ENCODE measurements at places on chromosomes 5 and 9. TPM values are rescaled to one million over a fixed set of nuclear protein-coding genes. Genes with fewer than 3 reads are reported as not detected.

BAG1 gene
- polyA plus RNA-seq = 77.3 TPM

SLC36A3 gene
- not detected for polyA plus RNA-seq

INSL4 gene
- not detected for polyA plus RNA-seq

GRCh38 chr5:134555890-134556311, 30.4 kb downstream of the JADE2 start:
- no peak for DNase-seq

DNA sequence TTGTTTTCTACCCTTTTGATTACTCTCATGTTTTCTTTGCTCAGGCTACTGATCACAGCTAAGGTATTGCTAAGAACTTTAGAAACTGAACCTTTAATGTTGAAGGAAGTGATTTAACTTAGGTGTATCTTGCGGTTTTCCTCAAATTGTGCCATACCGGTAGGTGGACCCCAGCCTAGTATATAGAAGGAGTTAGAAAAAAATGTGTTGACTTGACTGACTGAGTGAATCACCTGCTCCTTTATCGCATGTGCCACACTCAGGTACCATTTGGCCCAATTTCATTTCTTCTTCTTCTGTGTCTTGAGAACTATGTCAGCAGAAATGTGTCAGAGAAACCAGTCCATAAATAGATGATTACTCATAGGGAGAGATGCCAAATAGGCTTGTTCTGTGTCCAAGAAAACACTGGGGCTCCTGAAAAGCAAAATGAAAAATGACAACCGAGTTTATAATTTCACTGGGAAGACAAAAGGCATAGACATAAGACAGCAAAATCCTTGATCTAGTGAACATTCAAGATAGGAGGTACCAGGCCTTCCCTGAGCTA, 19.4 kb downstream of the PLPPR1 start:
- no peak for DNase-seq

GRCh38 chr5:133030343-133031005, 4.1 kb upstream of the ZCCHC10 start:
- no peak for DNase-seq

DNA sequence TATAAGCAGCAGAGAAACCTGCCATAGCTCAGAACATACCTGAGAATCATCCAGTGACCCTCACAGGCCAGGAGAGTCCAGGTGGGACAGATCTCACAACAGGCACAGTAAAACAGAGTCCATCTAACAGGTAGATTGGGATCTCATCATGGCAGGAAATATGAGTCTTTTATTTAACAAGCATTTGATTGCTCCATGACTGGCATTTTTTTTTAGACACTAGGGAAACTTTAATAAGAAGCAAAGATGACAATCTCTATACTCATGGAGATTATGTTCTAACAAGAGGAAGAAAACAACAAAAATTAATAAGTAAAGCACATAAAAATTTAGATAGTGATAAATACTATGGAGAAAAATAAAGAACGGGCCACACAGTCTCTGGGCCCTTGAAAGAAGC, 12.5 kb upstream of the PUM3 start:
- no peak for DNase-seq

DNA sequence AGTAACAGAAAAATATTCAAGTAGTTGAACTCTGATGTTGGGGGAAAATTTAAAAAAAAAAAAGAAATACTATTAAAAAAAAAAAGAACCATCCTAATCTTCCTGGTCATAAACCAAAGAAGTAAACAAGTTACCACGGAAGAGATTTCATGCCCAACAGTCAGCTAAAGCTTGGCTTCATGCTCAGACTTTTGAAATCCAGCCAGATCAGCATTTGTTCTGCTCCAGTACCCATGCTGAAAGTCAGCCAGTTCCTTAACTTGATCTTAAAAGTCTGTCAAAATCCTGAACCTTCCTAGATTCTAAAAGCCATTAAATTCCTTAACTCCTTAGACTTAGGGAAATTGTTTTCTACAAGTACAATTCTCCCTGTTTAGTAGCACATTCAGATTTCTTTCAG, 908.7 kb upstream of the CDH9 start:
- DNase-seq = no peak

DNA sequence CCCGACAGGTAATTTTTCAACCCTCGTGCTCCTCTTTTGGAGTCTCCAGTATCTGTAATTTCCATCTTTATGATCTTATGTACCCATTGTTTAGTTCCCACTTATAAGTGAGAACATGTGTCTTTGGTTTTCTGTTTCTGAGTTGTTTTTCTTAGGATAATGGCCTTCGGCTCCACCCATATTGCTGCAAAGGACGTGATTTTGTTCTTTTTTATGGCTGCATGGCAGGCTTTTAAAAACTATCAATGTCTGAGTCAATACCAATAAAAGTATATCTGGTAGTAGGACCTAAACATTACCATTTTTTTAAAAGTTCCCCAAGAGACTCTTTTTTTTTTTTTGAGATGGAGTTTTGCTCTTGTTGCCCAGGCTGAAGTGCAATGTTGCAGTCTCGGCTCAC, 3.9 kb upstream of the SLC26A2 start:
- DNase-seq = no peak

GRCh38 chr5:138035605-138036537, 3.0 kb upstream of the FAM13B start:
- peak; percentile 61 for DNase-seq

DNA sequence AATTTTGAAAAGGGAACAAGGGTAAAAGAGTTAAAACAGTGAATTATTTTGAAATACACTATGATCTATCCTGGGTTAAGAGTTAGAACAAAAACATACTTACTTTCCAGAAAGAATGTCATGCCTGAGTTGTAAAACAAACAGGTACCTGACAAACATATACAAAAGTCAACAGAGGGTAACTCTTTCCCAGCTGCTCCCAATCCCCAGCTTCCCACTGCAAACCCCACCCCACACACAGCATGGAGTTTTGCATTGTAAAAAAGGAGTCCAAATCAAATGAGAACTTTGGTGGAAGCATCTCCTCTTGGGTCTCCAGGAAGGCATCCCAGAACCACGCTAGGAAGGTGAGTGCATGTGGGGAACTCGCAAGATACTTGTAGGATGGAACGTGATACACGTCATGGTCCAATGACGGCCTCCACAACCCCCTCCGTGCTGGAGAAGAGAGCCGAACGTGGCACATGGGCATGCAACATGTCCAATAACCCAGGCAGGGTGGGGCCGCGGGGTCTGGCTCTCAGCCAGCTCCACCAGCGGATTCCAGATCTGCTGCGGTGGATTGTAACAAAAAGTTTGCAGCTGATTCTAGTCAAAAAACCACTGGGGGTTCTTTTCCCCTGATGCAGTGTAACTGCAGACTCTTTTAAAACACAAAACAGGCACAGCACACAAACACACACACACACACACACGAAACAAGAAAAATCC, 55.8 kb downstream of the EPB41L4B start:
- no peak for DNase-seq

DNA sequence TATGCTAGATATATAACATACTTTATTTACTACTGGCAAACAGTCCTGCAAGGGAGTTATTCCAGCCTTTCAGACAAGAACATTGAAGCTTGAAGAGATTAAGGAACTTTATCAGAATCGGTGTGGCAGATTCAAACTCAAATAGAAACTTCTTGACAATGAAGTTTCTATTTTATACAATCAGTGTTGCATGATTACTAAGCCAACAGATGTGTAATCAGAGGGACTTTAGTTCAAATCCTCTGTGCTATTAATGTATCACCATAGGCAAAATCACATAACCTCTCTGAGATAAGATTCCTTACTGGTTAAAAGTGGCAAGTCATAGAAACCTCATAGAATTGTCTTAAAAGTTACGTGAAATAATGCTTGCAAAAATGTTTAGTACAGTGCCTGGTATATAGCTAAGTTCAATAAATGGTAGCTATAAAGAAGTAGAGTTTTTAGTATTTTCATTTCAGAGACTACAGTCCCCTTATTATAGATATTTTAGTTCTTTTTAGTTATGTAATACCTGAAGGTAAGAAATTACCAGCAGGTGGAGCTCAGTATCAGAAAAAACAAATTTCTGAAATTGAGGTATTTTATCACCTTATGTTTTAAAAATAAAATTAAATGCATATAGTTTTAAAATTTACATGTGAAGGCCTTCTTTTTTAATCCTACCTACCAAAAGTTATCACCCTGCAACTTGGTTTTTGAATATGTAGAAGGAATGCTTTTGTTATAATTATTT, 172.1 kb downstream of the FER start:
- no peak for DNase-seq

- no peak for DNase-seq
Observed at GRCh38 chr5:177603631-177604030, 3.7 kb downstream of the B4GALT7 start.
